Activated gamma-delta T cell treated with anti-CD3 and anti-CD28 coated beads, Interleukin-2, amount 50 U/mL, for 16 hours (primary cell): ENCODE measurements at places on chromosomes 2 and 18.

DNA sequence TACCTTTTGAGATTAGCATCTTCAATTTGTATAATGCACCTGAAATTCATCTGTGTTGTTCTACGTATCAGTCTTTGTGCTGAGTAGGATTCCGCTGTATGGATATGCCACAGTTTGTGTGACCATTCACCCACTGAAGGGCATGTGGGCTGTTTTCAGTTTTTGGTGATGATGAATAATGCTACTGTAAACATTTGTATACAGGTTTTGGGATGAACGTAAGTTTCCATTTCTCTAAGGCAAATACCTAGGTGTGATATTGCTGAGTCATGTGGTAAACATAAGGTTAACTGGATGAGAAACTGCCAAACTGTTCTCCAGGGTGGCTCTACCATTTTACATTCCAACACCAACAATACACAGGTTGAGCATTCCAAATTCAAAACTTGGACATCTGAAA is 35.1 kb downstream of the CABYR start:
- DNase-seq: no peak

DNA sequence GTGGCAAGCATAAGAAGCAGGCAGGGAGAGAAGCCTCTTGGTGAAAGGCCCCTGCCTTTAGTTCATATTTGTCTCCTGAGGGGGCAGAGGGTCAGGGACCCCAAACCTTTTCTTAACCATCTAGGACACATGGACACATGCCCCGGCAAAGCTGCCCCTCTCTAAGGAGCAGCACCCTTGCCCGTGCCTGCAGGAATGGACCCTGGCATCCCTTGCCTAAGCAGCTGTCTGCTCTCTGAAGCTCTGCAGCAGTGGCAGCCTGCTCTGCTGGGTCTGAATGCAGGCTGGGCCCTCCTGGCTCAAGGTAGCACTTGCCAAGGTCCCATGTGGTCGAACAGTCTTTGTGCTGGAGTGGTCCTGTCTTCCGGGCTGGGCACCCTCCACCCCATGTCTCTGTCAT is 174.4 kb downstream of the CELF4 start:
- DNase-seq: no peak

- no peak for DNase-seq
Observed at GRCh38 chr2:195857132-195857531, 200.1 kb downstream of the SLC39A10 start.

DNA sequence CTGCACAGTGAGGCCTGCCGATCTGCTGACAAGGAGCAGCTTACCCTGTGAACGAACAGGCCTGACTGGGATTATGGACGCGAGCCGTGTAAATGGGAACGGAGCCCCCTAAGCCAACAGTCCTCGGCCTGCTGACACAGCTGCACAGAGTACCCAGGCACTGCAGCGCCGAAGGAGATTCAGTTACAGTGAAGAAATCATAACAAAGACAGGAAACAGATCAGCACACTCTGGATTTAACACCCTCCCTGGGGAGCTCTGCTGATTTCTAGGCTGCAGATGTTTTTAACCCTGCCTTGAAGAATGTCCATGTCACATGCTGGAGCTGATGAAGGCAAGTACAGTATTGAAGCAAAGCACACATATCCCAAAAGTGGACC is 43.4 kb downstream of the COLEC12 start:
- no peak for DNase-seq

GRCh38 chr2:32484937-32485336 is 128.1 kb downstream of the BIRC6 start:
- DNase-seq: no peak

DNA sequence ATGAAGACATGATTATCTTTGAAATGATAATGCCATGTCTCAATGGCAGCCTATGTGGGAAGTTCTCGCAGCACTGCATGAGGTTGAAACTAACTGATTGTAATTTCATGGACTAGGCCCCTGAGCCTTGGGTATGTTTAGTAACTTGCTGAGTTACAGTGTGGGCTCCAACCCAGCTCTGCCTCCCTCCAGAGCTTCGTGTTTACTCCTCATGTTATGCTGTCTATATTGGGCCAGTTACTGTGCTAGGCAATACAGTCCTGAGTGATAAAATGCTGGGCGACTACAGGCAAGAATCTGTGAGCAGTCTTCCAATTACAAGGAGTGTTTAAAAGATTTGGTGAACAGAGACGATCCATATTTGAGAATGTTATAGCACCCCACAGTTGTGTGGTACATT is 530.1 kb upstream of the CDH2 start:
- no peak for DNase-seq

GRCh38 chr2:109472331-109472959 is 141.3 kb downstream of the SEPTIN10 start:
- no peak for DNase-seq

- no peak for DNase-seq
Observed at GRCh38 chr18:36499938-36500337, 202.4 kb downstream of the FHOD3 start.
